Stimulated activated CD8-positive, alpha-beta memory T cell treated with anti-CD3 and anti-CD28 coated beads, Interleukin-2, amount 100 ng/mL, for 1 hour (primary cell): ENCODE measurements at places on chromosomes 7 and 10.
A peak's percentile ranks its signal among the peaks of the same experiment; 100 is the strongest.

DNA sequence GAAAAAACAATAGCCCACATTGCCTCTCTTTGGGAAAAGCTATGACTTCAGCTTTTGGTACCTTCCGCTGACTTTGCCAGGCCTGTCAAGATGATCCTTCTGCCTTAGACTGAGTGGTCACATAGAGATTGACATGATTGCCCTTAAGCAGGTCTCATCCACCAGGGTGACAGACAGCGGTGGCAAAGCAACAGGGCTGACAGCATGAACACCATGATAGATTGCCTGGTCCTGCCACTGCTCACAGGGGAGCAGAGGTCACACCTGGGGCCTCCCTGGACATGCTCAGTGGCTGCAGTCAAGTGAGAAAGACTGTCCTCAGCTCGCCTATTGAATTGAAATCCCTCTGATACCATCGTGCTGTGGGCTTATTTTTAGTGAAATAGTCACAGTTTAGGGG is 1080.2 kb downstream of the KCNMA1 start:
- DNase-seq = no peak

GRCh38 chr10:16777473-16778370 is 39.5 kb downstream of the RSU1 start:
- DNase-seq = no peak

GRCh38 chr10:97590082-97590747 is 694 bp downstream of the C10orf62 start:
- no peak for DNase-seq

DNA sequence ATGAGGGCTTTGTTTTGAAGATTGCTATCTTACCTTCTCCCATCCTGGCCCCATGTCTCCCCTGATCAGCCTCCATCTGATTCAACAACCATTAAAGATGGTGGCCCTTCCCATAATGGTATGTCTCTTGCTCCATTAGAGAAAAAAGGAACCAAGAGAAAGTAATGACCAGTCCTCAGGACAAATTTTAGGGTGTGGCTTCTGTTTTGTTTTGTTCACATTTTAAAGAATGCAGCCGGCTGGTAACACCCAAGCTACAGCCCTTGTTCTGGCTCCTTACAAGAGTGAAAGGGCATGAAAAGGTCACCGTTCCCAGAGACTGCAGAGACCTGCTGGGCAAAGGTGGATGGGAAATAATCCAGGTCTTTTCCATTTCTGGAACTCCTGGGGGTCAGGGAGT is 287.9 kb upstream of the NEBL start:
- DNase-seq = no peak

DNA sequence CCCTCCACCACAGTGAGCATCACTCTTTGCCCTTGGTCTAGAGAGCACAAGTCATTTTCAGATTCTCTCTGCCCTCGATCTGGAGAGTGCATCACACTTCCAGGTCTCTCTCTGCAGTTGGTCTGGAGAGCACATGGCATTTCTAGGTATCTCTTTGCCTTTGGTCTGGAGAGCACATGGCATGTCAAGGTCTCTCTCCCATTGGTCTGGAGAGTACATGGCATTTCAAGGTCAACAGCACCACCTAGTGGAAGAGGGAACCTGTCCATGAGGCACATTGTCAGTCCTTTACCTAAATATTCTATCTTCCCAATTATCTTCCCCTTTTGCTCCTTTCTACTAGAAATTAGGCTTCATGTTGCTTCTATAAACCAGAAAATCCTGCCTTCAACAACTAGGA is 1139.4 kb downstream of the XPNPEP1 start:
- DNase-seq = no peak

GRCh38 chr10:17443707-17444387 is 10.5 kb downstream of the ST8SIA6 start:
- DNase-seq = no peak

DNA sequence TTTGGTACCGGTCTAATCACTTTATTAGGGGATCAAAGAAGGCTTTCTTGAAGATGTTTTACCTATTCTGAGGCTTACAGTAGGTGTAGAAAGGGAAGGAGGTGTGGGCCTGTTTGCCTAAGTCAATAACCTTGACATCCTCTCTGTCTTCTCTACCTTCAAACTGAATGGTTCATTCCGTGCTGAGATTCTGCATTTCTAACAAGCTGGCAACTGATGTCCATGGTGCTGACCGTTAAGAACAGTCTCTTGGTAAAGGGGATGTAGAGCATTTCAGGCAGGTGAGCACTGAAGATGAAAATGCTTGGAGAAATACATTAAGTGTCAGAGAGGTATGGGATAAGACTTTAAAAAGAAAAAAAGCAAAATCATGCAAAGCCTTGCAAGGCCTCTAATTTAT is 51.5 kb upstream of the DGKB start:
- no peak for DNase-seq

DNA sequence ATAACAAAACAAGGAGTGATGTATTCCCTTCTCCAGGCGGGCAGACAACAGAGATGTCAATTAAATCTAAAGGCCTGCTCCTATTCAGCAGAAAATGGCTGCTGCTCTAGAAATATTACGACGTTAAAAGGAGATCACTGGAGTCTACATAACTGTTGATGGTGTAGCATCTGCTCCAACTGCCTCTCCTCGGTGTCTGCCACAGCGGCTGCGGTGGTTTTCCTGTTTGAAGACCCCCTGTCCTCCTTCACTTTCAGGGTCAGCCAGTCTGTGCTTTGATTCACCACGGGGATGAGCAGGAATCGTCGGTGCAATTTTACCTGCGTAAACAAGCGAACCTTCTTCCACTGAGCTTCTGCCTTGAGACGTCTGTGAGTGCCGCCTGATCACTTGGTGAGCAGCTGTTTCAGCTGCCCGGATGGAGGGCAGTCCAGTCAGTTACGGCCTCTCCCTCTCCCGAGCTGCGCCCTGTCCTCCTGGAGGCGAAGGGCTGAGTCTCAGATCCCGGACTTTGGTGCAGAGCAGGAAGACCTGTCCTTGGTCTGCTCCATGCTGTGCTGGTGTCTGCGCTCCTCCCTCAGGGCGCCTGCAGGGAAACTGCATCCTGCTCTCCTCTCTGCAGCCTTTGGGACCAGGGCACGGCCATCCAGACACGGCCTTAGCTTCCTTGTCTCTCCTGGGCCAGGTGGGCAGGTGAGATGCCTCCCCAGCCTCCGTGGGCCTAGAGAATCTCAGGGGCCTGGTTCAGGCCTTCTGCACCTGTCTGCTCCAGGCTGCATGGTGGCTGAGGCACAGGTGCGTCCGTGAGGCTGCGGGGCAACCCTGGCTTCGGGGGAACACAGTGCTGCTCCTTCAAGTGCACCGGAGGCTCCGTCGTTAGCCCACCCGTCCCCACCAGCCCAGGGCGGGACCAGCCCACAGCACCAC is 326.6 kb downstream of the ADARB2 start:
- no peak for DNase-seq

DNA sequence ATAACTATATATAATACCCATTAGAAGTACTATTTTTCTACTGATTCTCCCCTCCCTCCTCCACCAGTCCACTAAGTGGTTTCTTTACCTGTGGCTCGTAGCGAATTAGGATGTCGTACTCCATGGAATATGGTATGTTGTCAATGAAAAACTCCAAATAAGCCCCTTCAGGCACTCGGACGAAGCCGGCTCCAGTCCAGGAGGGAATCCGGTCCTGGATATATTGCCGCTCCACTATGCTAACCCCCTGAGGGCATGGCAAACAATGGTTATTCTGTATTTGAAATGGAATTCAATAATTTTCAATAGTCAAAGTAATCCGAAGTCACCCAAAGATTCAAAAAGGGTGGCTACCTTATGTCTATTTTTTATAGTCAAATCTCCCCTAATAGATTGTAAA is 40.1 kb downstream of the LAMB1 start:
- no peak for DNase-seq

DNA sequence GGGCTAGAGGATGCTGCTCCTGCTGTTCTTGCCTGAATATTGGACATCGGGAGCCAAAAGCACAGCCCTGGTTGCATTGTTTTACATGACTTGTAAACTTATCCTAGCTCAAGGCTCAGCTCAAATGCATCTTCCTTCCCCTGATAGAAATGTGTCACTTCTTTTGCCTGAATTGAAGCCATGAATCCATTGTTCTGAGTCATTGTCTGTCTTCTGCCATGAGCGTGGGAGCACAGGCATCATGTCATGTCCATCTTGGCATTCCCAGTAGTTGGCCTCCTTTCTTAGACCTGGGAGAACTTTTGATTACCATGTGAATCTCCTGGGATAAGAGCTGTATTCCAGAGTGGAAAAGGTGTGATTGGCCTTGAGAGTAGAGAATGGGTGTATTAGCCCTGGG is 54.1 kb upstream of the OPN4 start:
- no peak for DNase-seq

- DNase-seq = no peak
These were observed 112.1 kb downstream of the FAM53B start for GRCh38 chr10:124632064-124632531.

DNA sequence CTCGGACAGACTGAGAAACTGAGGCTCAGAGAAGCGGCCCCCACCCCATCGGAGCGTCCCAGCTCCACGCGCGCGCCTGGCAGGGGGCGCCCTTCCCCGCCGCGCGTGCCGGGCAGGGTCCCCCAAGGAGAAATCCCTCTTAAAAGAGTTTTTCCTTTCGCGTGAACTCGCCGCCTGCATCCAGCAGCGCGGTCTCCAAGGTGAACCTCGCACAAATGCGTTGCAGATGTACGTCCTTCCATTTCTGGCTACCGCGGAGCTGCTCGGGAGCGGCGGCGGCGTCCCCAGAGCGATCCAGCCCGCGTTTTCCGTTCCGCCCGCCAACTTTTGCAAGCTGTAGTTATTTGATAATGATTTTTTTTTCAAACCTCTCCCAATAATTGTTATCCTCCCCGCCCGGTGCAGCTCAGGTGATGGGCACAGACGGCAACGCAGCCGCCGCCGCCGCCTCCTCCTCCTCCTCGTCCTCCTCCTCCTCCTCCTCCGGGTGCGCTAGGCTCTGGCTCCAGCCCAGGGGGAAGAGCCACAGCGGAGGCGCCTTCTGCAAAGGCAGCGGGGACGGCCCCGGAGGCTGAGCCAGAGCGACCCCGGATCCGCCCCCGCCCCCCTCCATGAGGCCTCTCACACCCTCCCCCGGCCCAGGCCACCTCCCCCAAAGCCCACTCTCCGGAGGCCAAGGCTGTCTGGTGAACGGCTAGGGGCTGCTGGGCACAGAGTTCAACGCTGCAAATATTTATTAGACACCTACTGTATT is 74.0 kb upstream of the CUX1 start:
- peak; percentile 33 for DNase-seq

- DNase-seq = no peak
These were observed 9.4 kb downstream of the GATA3 start for GRCh38 chr10:8063935-8064334.

DNA sequence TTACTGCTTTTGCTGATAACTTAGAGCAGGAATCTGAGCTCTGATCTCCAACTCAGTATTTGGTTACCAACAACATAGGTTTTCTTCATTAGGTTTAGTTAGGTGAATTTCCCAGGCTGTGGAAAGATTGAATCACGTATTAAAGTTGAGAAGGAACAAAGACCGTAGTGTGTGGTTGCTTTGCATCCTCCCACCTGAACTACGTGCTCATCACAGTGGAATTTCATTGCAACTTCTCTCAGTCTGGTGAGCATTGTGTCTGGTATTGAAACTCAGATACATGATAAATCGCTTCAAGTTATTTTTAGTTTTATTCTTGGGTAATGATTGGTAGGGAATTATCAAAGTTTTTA is 139.4 kb upstream of the AKR1E2 start:
- no peak for DNase-seq

DNA sequence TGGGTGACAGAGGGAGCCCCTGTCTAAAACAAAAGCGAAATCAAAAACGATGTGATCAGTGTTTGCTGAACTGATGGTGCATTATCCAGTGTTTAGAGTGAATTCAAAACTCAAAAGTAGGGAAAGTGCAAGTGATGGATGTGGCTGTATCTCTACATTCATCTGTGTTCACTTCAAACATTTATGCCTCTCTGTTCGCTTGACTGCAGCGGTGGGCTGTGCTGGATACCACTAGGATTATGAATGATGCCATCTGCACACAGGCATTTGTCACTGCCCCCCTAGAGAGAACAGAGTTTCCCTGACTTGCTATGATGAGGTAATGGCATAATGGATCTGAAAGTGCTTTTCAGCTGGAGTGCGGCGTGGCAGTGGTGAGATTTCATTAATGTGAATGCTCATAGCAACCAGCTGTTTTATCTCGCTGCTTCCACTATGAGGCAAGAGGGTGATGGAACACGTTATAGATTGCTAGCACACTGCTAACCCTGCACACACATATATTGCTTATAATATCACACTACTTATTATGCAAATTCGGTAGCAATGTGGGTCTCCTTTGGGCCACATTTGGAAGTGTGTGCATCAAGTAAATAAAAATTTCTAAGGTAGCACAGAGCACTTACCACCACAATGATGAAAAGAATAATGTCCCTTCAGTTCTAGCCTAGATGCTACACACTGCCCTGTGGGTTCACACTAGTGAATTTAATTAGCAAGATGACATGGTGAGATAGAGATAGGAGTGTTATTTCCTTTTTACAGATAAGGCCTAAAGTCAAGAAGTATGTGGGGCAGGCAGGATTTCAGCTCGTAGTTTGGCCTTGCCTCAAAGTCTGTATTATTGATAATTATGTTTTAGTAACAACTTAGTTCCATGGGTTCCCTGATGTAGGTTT is 164.7 kb downstream of the CAMK1D start:
- no peak for DNase-seq

DNA sequence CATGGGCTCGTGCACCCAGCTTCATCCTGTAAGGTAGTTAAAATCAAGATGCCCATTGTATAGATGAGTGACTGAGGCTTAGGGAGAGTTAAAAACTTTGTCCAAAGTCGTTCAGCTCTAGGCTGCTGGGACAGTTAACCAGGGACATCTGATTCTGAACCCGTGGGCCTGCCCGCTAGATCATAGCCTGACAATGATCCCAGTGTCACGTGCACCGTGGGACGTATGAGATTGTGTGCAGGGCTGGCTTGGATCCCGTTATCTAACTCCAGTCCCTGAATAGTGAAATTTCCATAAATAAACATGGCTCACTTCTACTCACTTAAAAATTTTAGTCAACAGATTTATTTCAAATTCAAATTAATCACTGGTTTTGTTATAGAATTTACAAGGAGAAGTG is 24.9 kb downstream of the C10orf120 start:
- DNase-seq = no peak

DNA sequence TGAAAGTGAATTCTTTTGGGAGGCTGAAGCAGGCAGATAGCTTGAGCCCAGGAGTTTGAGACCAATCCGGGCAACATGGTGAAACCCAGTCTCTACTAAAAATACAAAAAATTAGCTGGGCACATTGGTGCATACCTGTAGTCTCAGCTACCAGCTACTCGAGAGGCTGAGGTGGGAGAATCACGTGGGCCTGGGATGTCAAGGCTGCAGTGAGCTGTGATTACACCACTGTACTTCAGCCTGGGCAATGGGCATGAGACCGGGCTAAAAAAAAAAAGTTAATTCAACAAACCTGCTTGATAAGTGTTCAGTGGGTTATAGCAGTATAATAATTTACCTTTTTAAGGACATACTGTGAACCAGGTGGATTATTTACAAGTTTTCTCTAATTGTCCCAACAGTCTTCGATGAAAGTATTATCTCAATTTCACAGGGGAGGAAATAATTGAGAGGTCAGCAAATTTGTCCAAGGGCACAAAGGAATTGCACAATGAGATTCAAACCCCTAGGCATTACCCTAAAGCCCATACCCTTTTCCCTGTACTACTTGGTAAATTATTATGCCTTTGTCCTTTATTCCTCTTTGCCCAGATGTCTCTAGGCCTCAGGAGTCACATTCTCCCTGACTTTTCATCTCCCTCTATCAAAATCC is 13.1 kb upstream of the DLD start:
- no peak for DNase-seq

- no peak for DNase-seq
These were observed 63.9 kb downstream of the BTAF1 start for GRCh38 chr10:91987397-91988037.
